ENCODE measurements at places on chromosomes 12 and 14.

GRCh38 chr12:132423251-132423819 lies 66.6 kb upstream of the FBRSL1 start:
- DNase-seq = no peak

- no peak for DNase-seq
Measured at GRCh38 chr14:68986926-68987652, 8.0 kb upstream of the ACTN1 start.

GRCh38 chr12:108302016-108302402 lies 37.1 kb downstream of the CMKLR1 start:
- DNase-seq = no peak

GRCh38 chr12:54824402-54824801 lies 29.9 kb upstream of the MUCL1 start:
- DNase-seq = no peak

GRCh38 chr12:3580094-3580749 lies 89.2 kb downstream of the PRMT8 start:
- DNase-seq = no peak

DNA sequence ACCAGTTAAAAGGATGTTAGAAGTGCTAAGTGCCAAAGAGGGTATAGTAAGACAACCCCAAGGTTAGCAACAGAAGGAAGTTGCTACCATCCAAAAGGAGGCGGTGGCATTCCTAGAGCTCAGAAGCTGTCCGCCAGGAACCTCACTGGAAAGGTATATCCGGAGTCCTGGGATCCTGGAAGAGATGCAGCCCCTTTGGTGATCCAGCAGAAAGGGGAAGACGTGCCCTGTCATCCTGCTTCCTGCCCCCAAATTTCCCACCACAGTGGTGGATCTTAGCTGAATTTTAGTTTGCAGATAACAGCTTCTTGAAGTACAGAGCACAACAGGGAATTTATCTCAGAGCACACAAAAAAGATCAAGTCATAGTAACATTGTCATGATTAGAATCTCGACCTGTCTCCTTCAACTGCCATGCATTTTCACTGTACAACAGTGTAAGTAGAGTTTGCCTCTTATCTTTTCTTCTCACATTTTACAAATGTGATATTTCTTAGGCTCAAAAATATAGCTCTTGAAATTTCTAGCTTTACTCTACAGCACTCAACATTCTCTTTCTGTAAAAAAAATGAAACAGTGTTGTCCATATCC lies 526.3 kb downstream of the SOX5 start:
- DNase-seq = no peak

GRCh38 chr14:99426265-99426664 lies 54.4 kb downstream of the SETD3 start:
- DNase-seq = no peak

DNA sequence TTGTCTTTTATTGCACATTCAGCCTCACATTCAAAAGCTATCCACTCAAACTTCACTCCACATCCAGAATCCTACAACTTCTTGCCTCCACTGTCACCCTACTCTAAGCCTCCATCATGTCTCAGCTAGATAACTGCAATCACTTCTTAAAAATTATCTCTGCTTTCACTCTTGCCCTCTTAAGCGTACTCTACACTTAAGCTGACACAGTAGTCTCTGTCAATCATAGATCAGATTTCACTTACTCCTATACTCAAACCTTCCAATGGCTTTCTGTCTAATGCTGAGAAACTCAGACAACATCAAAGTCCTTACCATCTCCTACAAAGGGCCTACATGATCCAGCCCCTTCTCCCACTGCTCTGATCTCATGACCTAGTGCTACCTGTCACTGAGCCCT lies 304.1 kb downstream of the ITPR2 start:
- no peak for DNase-seq

DNA sequence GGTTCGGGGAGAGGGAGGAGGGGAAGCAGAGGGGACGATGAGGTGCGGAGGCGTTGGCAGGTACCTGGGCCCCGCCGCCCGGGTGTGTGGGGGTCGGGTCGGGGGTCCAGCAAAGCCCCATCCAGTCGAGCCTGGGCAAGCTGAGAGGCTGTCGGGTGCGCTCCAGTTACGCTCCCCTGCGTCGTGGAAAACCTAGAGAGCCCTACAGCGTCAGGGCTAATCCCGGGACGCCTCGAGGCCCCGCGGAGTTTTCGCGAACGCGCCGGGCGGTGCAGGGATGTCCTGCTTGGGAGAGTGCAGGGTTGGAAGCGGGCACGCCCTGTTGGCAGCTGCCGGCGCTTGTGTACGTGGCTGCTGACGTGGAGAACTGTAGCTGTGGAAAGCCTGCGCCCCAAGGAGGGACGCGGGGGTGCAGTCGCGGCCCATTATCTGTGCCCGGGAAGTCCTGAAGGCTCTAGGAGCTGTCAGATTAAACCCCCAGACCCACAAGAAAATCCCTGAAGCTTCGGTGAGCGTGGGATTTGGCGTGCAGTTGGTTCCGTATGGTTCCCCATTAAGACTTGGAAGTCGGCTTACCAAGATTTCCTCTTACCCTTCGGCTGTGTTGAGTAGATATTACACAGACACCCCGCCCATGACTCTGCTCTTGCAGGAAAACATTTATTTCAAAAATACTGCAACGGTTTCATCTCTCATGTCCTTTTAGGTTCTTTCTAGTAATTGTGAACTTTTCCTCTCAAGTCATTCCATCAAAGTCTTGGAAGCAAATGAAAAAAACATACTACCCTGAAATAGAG lies 11.3 kb upstream of the SLC38A2 start:
- DNase-seq = peak; percentile 30

GRCh38 chr12:38905480-38906351 lies at the start of gene CPNE8:
Gene CPNE8 (minus strand): TSS chr12:38905591. CDS start chr12:38905534, 57 bp downstream.
- DNase-seq = peak; percentile 30

GRCh38 chr12:120468821-120469449 lies 613 bp downstream of the SRSF9 start:
- peak; percentile 35 for DNase-seq

GRCh38 chr12:52204095-52204930 lies 12.5 kb upstream of the KRT80 start:
- no peak for DNase-seq
